Esophagus squamous epithelium (tissue), 5 donors: ENCODE measurements at places on chromosomes 13 and 19. TPM values are rescaled to one million over a fixed set of nuclear protein-coding genes. Genes with fewer than 3 reads are reported as not detected.
A peak's percentile ranks its signal among the peaks of the same experiment; 100 is the strongest.

DNA sequence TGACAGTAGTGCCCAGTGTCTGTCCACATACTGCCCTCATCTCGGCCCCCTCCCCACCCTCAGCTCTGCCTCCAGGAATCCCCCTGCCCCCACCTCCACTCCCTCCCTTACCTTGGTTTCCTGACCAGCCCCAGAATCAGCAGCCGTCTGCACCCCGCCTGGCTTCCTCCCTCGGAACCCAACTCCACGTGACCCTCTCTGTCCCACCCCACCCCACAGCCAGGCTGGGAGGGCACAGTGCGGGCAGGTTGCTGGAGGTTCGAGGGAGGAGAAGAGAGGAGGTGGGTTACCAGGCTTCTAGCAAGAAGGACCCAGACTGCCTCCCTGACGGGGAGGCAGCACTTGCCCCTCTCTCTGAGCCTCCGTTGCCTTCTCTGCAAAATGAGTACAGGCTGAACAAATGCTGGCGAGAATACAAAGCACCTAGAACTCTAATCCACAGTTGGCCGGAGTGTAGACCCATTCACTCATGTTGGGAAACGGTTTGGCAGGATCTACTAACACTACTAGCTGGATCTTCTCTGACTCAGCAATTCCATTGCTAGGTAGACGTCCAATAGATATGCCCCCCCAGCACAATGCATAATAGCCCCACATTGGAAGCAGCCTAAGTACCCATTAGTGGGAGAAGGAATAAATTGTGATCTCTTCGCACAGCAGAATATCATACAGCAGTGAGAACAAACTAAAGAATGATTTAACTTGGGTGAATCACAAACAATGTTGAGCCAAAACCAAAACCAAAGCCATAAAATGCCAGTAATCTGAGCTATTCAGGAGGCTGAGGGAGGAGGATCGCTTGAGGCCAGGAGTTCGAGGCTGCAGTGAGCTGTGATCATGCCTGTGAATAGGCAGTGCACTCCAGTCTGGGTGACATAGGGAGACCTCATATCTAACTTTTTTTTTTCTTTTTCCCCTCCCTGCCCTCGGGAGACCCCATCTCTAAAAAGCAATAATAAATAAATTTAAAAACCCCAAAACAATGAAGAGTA is at the start of gene RASAL3:
Gene RASAL3, minus strand, starts transcription at position 151 of the 992 bp plus-strand sequence. CDS start 186 bp downstream, outside the sequence.
- H3K4me1 ChIP-seq: peaks cover 33% of the 10 kb centered on the region
- peak within 1 kb of the TSS; percentile 84 for H3K27ac ChIP-seq
- peak within 1 kb of the TSS; percentile 25 for H3K4me3 ChIP-seq

DNA sequence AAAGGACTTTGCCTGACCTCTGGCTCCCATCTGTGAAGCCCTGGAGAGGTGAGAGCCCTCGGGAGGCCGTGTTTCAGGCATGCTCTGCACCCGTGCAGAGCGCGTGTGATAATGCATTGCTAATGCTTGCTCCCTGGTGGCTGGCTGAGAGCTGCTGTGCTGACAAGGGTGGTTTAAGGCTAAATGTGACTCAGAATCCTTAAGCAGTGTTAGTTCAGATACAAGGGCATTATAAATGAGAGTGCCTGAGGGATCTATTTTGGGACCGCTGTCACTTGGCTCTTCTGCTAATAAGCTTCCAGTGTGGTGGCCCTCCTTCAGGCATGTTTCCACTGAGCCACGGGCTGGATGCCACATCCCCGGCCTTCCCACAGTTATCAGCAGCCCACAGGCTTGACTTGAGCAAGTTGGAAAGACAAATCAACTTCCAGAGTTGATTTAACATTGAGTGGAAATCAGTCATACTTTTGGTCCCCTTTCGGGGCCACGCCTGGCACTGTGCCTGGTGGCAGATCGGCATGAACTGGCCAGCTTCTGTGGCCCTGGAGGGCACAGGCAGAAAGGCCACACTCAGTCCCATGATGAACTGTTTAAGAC is 17.0 kb downstream of the ALOX5AP start:
- H3K4me3 ChIP-seq: no peak overlapping the region
- DNase-seq: no peak
- H3K4me1 ChIP-seq: no peaks in the 10 kb centered on the region
- H3K27ac ChIP-seq: no peak overlapping the region
- H3K27me3 ChIP-seq: peaks cover 16% of the 10 kb centered on the region

GRCh38 chr13:97539651-97540610 is 106.0 kb downstream of the RAP2A start:
- H3K4me3 ChIP-seq: no peak overlapping the region
- H3K4me1 ChIP-seq: no peaks in the 10 kb centered on the region
- H3K27me3 ChIP-seq: no peaks in the 10 kb centered on the region
- no peak overlapping the region for H3K27ac ChIP-seq
- DNase-seq: no peak

GRCh38 chr13:46303742-46304385 is 83.2 kb downstream of the RUBCNL start:
- no peaks in the 10 kb centered on the region for H3K27me3 ChIP-seq
- no peaks in the 10 kb centered on the region for H3K4me1 ChIP-seq
- no peaks in the 10 kb centered on the region for H3K36me3 ChIP-seq
- H3K4me3 ChIP-seq: no peak overlapping the region

DNA sequence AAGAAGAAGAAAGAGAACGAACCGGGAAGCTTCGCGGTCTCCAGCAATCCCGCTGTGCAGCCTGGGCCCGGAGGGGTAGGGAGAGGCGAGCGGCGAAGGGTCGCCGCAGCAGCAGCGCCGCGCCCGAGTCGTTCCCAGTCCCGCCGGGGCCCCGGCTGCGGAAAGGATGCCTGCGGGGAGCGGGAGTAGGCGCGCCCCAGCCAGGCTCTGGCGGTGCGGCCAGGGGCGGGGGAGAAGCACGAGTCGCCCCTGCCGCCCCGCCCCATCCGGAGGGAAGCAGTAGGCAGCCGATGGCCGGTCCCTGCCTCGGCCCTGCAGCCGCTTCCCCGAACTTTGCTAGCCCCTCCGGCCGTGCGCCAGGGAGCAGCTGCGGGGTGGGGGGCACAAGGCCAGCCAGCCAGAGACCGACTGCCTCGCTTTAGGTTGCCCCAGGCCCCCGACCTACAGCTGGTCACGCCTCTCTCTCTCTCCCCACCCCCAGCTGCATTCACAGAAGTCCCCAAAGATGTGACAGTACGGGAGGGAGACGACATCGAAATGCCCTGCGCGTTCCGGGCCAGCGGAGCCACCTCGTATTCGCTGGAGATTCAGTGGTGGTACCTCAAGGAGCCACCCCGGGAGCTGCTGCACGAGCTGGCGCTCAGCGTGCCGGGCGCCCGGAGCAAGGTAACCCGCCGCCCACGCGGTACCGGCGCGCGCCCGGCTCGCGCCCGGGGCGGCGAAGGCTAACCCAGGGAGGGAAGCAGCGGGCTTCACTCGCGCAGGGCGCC is 1.1 kb downstream of the VSTM2B start:
- no peaks in the 10 kb centered on the region for H3K36me3 ChIP-seq
- peaks cover 34% of the 10 kb centered on the region for H3K4me1 ChIP-seq
- no peak for DNase-seq
- H3K27ac ChIP-seq: no peak overlapping the region
- no peak overlapping the region for H3K4me3 ChIP-seq

DNA sequence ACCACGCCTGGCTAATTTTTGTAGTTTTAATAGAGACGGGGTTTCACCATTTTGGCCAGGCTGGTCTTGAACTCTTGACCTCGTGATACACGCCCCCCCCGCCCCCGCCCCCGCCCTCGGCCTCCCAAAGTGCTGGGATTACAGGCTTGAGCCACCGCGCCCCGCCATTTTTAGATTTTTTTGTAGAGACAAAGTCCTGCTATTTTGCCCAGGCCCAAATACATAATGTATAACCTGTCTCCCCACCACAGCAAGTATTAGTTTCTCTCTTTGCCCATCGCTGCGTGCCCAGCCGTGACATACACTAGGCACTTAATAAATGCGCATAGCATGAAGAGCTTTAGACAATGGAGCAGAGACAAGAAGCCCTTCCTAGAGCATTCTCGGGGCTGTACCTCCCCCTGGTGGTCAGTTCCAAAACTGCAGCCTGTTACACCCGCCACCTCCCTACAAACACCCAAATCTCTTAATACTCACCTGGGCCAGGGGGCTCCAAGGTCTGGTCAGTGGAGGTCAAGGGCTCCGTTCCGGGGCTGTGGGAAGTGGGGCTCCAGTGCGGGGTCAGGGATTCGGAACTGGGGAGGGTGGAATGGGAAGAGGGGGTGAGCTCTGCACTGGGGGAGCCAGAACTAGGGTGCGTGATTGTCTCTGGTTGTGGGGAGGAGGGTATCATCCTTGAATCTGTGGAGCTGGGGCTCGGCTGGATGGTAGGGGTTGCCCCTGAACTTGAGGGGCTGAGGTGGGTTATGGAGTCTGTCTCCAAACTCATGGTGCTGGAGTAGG is 22.5 kb downstream of the IQCN start:
- H3K4me1 ChIP-seq: peaks cover 7% of the 10 kb centered on the region
- no peaks in the 10 kb centered on the region for H3K27me3 ChIP-seq
- H3K36me3 ChIP-seq: no peaks in the 10 kb centered on the region
- no peak for DNase-seq

GRCh38 chr13:27631156-27631555 is 9.5 kb downstream of the POLR1D start:
- peaks cover 9% of the 10 kb centered on the region for H3K4me1 ChIP-seq
- H3K4me3 ChIP-seq: no peak overlapping the region
- H3K36me3 ChIP-seq: no peaks in the 10 kb centered on the region
- no peaks in the 10 kb centered on the region for H3K27me3 ChIP-seq
- no peak for DNase-seq

- DNase-seq: no peak
- peaks cover 6% of the 10 kb centered on the region for H3K4me1 ChIP-seq
- no peaks in the 10 kb centered on the region for H3K27me3 ChIP-seq
These were observed 2.2 kb downstream of the KBTBD6 start for GRCh38 chr13:41130356-41130755.

The POU2F2 gene
- 0.67 TPM for total RNA-seq

GRCh38 chr13:59472134-59472533 is 691.6 kb downstream of the DIAPH3 start:
- no peak overlapping the region for H3K4me3 ChIP-seq
- H3K27me3 ChIP-seq: no peaks in the 10 kb centered on the region
- DNase-seq: no peak
- no peak overlapping the region for H3K27ac ChIP-seq

The ZNF497 gene
- 0.87 TPM for total RNA-seq

GRCh38 chr13:61684976-61685681 is 269.5 kb upstream of the PCDH20 start:
- no peaks in the 10 kb centered on the region for H3K36me3 ChIP-seq
- H3K27me3 ChIP-seq: no peaks in the 10 kb centered on the region
- no peak overlapping the region for H3K27ac ChIP-seq
- DNase-seq: no peak
- no peak overlapping the region for H3K4me3 ChIP-seq

GRCh38 chr13:60538566-60538965 is 141.5 kb downstream of the TDRD3 start:
- no peak overlapping the region for H3K27ac ChIP-seq
- H3K27me3 ChIP-seq: no peaks in the 10 kb centered on the region
- no peaks in the 10 kb centered on the region for H3K36me3 ChIP-seq
- H3K4me3 ChIP-seq: no peak overlapping the region
- H3K4me1 ChIP-seq: no peaks in the 10 kb centered on the region

- peaks cover 5% of the 10 kb centered on the region for H3K4me1 ChIP-seq
- DNase-seq: no peak
These were observed 21.9 kb downstream of the IQCN start for GRCh38 chr19:18252370-18252717.

- no peak overlapping the region for H3K4me3 ChIP-seq
- H3K4me1 ChIP-seq: peaks cover 58% of the 10 kb centered on the region
- peaks cover 23% of the 10 kb centered on the region for H3K36me3 ChIP-seq
- no peak for DNase-seq
These were observed 3.5 kb downstream of the CIC start for GRCh38 chr19:42272535-42272897.

DNA sequence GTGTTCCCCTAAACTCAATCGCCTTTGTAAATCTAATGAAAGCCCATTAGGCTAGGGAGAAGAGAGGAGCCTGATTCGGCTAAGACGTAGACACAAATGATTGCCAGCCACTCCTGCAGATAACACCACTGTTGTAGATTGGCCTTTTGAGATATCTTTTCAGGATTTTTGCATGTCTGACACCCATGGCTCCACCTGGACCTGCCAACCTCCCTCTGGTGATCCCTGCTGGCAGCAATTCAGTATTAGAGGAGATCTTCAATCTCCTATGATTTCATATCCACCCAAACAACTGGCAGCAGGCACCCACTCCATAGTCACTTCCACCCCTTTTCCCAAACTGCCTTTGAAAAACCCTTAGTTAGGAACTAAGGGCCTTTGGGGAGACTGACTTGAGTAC is 191.9 kb upstream of the UBL3 start:
- peaks cover 31% of the 10 kb centered on the region for H3K27me3 ChIP-seq
- H3K4me3 ChIP-seq: no peak overlapping the region
- DNase-seq: no peak
- no peak overlapping the region for H3K27ac ChIP-seq
- no peaks in the 10 kb centered on the region for H3K4me1 ChIP-seq

DNA sequence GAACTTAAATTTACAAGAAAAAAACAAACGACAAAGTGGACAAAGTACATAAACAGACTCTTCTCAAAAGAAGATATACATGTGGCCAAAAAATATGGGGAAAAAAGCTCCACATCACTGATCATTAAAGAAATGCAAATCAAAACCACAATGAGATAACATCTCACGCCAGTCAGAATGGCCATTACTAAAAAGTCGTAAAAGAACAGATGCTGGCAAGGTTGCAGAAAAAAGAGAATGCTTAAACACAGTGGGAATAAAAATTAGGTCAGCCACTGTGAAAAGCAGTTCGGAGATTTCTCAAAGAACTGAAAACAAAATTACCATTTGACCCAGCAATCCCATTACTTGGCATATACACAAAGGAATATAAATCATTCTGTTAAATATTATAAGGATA is 132.7 kb downstream of the UGGT2 start:
- no peak overlapping the region for H3K4me3 ChIP-seq
- no peaks in the 10 kb centered on the region for H3K27me3 ChIP-seq
- no peaks in the 10 kb centered on the region for H3K4me1 ChIP-seq

The LIM2 gene
- not detected for total RNA-seq

DNA sequence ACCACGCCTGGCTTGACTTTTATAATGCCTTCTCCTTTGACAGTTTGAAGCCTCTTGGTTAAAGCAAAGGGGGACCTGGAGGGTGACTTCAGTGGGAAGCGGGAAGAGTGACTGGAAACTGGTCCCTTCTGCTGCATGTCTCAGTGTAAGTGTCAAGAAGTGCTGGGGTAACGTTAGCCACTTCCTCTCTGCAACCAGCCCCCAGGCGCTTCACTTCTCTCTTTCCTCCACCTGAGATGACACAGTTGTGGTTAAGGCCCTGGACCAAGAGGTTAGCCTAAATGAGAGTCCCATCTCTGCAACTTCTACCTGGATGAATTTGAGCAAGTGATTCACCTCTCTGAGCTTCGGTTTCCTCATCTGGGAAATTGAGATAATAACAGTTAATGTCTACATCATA is 16.3 kb downstream of the LEUTX start:
- H3K4me3 ChIP-seq: no peak overlapping the region
- no peaks in the 10 kb centered on the region for H3K4me1 ChIP-seq
- no peak for DNase-seq
- no peaks in the 10 kb centered on the region for H3K27me3 ChIP-seq
- no peaks in the 10 kb centered on the region for H3K36me3 ChIP-seq

- H3K27ac ChIP-seq: no peak overlapping the region
- H3K27me3 ChIP-seq: no peaks in the 10 kb centered on the region
- peaks cover 10% of the 10 kb centered on the region for H3K36me3 ChIP-seq
- no peaks in the 10 kb centered on the region for H3K4me1 ChIP-seq
- no peak for DNase-seq
- no peak overlapping the region for H3K4me3 ChIP-seq
These were observed 71.4 kb downstream of the MIPEP start for GRCh38 chr13:23817830-23818229.
